T1000 (cell line): ENCODE measurements at places on chromosomes 6 and 20.
A peak's percentile ranks its signal among the peaks of the same experiment; 100 is the strongest.

GRCh38 chr6:36633370-36633769 is 39.2 kb downstream of the SRSF3 start:
- no peak for DNase-seq

GRCh38 chr20:24046888-24047287 is 58.3 kb upstream of the GGTLC1 start:
- no peak for DNase-seq

- DNase-seq, result no peak
Observed at GRCh38 chr6:144805049-144805448, 519.9 kb downstream of the UTRN start.

GRCh38 chr6:144259986-144260385 is 25.1 kb upstream of the UTRN start:
- DNase-seq, result no peak

GRCh38 chr20:38126932-38127621 is 38.0 kb downstream of the TGM2 start:
- peak; percentile 58 for DNase-seq

GRCh38 chr20:48126227-48126740 is 341.0 kb upstream of the SULF2 start:
- no peak for DNase-seq

GRCh38 chr6:146884728-146885127 is 286.0 kb downstream of the ADGB start:
- no peak for DNase-seq

DNA sequence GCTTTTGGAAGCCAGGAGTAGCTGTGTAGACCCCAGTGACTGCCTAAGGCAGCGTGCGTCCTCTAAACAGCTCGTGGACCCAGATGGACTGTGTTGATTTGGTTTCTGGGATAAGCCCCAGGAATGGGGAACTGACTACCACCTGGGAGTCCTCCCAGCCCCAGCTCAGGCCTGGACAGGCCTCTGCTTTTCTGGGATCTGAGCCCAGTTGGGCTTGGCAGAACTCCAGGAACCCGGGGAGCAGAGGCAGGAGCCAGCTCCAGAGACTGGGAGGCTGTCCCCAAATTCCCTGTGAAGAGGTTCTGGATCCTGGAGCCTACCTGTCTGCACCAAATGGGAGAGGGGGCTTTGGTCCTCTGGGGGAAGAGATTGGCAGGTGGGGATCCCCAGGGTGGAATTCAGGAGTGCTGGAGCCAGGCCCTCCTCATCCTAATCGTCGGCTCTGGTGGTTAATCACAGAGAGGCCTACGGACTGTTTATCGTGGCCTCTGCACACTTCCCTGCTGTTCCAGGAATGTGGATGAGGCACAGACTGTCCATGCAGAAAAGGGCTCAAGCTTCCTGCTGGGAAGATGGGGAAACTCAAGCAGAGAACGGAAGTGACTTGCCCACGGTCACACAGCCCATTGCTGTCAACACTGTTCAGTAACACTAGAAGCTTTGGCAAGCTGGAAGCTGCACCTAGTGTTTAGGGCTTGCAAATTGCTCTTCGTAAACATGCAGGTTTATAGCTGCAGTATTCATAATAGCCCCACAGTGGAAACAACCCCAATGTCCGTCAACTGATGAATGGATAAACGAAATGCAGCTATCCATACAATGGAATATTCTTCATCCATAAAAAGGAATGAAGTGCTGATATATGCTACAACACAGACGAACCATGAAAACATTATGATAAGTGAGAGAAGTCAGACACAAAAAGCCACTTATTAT is 100.6 kb downstream of the KCNB1 start:
- no peak for DNase-seq

DNA sequence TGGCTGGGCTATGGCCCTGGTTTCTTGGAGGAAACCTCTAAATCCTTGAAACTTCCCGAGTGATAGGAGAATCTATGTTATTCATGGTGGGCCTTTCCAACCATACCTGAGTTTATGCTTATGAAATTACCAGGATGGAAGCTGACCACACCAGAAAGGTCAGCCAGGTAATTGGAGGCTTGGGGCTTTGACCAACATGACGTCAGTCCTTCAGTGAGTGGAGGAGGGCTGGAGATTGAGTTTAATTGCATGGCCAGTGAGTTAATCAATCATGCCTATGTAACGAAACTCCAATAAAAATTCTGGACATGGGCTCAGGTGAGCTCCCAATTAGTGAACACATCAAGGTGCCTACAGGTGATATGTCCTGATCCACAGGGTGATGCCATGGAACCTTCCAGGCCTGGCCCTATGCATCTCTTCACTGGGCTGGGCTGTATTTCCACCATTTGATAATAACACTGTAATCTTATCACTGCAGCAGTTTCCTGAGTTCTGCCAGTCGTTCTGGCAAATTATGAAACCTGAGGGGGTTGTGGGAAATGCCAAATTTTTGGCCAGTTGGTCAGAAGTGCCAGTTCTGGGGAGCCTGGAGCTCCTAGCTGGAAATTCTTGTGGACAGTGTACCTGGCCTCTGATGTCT is 106.5 kb downstream of the CDH26 start:
- no peak for DNase-seq

DNA sequence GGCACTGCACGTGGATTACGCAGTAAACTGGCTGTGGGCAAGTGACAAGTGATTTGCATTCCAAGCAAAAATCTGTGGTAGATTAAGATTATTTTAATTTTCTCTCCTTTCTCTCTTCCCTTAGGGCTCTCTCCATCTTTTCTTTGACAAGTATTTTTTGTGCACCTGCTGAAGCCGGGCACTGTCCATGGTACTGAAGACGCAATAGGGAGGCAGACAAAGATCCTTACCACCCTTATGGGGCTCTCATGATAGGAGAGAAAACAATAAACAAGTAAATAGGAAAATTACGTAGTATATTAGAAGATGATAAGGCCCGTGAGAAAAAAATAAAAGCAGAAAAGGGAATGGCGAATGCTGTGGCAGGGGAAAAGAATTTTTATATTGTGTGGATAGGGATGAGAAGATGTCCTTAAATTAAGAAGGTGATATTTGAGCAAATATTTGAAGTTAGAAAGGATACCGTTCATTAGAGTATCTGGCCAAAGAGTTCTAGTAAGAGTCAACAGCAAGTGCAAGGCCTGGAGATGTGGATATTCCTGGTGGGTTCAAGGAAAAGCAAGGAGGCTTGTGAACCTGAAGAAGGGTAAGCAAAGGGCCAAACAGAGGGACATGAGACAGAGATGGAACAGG is 146.0 kb downstream of the LAMP5 start:
- peak; percentile 14 for DNase-seq

- DNase-seq, result no peak
Observed at GRCh38 chr6:26197636-26197932, 110.4 kb downstream of the HFE start.

DNA sequence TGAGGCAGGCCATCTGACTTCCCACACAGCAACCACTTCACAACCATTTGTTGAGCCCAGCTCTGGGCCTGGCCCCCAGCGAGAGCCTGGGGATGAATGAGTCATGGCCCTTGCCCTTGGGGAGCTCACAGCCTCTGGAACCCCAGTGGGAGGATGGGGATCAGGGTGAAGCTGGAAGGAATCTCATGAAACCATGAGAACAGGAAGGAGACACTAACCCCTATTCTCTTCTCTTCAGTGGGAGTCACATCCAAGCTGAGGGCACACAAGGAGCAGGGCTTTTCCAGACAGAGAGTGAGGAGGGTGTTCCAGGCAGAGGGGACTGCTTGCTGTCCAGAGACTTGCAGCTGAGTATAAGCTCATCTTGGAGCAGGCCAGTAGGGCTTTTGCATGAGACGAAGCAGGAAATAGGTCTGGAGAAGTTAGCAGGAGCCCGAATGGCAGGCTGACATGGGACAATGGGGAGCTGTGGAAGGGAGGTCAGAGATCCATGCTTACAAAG is 7.5 kb downstream of the FOXS1 start:
- peak; percentile 11 for DNase-seq

DNA sequence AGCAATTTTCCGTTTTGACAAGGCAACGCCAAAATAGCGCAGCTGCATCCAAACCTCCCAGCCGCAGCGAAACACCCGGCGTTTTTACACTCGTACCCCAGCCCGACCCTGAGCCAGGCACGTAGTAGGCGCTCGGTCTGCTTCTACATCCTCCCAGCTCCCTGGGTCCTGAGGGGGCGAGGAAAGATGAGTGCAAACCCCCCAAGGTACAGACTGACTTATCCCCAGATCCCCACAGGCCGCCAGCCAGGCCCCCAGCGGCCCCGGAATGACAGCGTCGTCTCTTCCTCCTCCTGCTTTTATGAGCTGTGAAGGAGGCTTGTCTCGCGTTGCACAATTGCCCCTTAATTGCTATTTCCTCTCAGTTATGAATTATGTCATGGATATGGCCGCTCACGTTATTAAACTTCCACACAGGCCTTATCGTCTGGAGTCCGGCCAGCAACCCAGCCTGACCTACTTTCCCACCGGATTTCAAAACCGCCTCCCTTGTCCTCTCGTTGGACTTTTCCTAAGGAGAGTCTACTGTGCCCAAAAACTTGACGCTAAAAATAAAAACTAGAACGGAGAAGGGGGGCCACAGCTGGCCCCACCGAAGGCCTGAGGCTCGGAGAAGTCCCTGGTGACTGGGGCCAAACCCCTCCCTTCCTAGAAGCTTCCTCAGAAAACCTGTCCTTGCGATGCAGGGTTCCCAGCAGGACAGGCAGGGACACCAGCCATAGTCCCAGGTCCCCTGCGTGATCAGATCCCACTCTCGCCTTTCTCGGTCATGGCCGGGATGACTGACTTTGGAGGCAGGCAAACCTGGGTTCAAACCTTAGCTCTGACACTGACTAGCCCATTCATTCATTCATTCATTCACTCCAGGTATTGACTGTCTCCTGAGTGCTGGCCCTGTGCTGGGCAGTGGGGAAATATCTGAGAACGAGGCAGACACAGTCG is 130.9 kb upstream of the PTPN1 start:
- DNase-seq, result peak; percentile 36

DNA sequence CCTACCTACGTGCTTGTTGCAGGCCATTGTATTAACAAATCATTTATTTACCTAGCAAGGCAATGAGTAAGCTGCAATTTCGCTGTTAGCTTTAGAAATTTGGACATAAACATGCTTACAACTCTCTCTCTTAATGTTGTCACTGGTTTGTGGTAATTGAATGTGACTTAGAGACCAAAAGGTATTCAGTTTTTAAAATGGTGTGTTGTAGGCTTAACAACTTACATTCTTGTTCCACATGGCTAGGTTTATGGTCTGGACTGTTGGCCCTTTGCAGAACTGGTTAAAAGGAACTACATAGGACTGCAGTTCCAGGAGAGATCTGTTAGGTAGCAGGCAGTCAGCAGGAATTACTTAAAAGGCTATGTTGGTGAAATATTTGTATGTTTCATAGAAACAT is 10.3 kb upstream of the CTAGE9 start:
- DNase-seq, result no peak

DNA sequence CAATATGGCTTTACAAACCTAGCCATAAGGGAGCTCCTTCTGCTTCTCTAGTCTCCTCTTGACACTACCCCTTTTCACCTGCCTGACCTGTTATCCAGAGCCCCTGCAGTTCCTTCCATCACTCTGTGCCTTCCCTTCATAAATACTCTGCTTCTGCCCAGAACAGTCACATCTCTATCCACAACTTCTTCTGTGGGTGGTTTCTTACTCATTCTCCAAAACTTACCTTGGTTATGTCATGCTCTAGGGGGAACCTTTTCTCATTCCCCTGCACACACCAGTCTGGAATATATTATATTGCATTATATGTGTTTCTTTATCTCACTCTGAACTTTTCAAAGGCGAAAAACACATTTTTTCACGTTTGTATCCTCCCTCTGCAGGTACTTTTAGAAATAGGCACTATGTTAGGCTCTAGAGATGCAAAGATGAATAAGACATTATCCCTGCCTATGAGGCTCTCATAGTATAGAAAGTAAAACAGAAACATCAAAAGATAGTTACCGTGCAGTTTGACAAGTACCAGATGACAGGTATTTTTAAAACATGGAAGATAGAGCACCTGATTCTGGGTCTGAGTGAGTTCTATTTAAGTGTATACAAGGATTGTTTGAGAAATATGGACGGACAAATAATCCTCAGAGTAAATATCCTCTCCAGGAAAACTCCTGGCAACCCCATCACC is 51.5 kb downstream of the AIG1 start:
- DNase-seq, result no peak

- DNase-seq, result no peak
Observed at GRCh38 chr6:137776786-137777686, 90.0 kb upstream of the TNFAIP3 start.

DNA sequence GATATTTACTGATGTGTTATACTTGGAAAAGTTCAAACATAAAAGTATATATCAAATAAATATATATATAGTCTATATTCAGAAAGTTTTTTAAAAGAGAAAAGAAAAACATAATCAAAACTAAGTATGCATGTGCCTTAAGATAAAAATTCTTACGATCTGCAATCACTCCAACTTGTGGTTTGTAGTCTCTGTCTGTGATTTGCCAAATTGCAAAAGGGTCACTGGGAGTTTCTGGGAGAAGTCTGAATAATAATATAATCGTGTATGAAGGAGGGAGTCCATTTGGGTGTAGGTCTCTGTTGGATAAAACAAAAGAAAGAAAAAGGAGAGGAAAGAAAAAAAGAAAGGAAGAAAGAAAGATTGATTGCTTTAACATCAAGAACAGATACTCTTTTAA is 92.4 kb downstream of the COL12A1 start:
- DNase-seq, result no peak

DNA sequence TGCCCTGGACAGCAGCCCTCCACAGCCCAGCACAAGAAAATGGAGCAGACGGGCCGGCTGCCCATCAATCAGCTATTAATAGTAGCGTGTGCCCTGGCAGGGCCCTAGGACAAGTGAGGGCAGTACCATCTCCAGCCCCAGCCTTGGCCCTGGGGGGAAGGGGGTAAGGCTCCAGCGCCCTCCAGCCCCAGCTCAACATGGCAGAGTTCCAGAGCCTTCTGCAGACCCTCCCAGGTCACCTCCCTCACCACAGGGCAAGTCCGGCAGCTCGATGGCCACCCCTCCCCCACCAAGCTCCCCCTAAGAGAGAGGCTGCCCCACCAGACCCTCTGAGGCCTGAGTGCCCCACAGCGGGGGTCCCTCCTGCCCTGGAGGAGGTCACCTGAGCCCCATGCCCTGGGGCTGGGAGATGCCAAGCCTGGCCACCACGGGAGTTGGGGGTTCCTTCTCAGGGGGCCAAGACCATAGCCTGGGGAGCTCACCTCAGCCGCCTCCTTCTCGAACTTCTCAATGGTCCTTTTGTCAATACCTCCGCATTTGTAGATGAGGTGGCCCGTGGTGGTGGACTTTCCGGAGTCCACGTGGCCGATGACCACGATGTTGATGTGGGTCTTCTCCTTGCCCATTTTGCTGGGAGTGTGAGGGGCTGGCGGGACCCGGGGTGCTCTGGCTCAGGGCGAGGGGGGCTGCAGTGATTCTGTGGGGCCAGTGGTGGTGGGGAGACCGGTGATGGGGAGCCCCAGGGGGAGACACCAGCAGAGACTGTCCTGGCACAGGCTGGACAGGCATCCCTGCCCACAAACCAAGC is 1.5 kb downstream of the EEF1A2 start:
- DNase-seq, result no peak
